Stimulated activated CD4-positive, alpha-beta T cell treated with anti-CD3 and anti-CD28 coated beads, Interleukin-1b, Interleukin-23, amount 100 ng/mL, for 24 hours (primary cell): ENCODE measurements at places on chromosomes 7 and 10.

DNA sequence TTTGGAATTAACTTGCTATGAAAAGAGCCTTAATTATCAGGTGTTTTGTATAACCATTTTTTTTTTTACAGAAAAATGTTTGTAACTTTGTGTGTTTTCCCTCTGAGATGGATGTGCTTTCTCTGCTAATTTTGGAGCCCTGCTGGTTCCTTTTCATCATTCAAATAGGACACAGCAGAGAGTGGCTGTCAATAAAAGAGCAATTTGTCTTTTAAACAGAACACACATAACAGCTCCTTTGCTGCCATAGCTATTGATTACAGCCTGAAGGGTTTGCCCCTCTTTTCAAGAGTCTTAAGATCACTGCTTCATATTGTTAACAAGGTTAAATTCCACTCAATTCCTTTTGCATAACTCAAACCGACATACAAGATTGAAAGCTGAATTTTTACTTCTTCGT is 187.2 kb upstream of the MBL2 start:
- DNase-seq: no peak

DNA sequence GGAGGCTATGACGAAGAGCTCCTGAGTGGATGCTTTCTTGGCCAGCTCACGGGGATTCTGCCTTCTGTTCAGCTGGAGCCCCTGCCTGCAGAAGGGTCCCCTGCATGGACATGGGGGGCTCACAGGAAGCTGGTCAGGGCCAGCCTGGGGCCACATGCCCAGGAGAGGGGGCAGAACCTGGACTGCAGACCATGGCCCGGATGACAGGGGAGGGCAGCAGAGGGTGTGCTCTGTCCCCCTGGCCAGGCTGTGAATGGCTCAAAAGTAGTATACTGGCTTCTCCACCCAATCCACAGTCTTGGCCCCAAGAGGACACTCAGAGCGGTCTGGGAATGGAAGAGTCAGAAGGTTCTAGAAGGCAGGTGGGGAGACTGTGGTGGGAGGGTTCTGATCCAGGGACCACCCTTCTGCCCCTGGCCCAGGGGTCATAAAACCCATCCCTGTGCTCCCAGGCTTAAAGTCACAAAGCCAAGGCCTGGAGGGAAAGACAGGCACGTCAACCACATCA is 40.3 kb downstream of the PPIF start:
- no peak for DNase-seq

- no peak for DNase-seq
These were observed 95.6 kb downstream of the CD36 start for GRCh38 chr7:80734011-80734410.

DNA sequence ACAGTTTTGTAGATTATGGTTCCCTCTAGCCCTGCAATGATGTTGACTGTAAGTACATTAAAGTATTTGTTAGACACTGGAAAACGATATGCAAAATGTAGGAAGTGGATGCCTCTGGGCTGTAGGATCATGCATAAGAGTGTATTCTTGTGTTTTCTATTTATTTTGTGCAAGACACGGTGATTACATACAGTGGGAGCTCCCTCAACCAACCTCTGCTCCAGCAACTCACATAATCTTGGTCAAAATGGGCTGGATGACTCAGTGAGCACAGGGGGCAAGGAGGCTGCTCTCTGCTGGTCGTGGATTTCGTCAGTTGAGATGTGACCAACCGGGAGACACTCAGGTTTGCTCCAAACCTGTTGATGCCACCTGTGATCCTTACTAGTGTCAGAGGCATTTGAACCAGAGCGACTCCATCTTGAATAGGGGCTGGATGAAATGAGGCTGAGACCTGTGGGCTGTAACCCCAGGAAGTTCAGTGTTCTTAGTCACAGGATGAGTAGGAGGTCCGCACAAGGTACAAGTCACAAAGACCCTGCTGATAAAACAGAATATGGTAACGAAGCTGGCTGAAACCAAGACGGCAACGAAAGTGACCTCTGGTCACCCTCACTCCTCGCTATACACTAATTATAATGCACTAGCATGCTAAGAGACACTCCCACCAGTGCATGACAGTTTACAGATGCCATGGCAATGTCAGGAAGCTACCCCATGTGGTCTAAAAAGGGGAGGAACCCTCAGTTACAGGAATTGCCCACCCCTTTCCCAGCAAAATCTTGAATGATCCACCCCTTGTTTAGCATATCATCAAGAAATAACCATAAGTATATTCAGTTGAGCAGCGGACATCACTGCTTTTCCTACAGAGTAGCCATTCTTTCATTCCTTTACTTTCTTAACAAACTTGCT is 56.4 kb upstream of the FAM20C start:
- DNase-seq: no peak

- no peak for DNase-seq
These were observed 250.3 kb downstream of the CNTNAP2 start for GRCh38 chr7:146366938-146367337.

DNA sequence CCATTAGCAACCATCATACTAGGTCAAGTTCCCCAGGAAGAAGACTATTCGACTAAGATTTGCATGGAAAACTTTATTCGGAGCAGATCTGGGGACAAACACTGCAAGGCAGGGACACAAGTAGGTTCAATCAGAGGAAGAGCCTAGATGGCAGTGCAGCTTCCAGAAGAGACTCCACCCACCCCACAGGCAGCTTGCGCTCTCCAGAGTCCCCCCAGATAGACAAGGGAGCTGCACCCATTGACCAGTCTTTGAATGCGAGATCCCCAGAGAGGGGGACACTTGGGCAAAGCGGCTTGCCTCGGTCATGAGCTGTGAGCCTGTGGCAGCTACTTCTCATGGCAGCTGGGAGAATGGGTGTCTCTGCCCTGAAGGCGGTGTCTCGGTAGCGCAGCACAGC is 4.2 kb downstream of the GALNTL5 start:
- DNase-seq: no peak

DNA sequence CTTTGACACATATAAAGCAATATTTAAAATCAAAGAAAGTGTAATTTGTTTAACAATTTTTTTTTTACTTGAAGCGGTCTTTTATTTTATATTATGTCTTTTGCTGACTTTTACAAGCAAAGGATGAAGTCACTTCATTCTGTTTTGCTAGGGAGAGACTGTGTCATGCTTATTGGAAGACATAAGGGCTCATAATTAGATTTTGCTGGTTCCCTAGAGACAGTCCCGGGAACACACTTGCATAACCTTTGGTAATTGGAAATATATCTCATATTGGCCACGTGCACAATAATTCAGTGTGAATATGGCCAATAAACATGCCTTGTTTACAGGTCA is 448 bp upstream of the NET1 start:
- no peak for DNase-seq

- no peak for DNase-seq
These were observed 185.1 kb upstream of the KLF6 start for GRCh38 chr10:3969876-3970666.

- no peak for DNase-seq
These were observed 120.2 kb downstream of the CYP26A1 start for GRCh38 chr10:93193906-93194305.

- DNase-seq: no peak
These were observed 132.3 kb upstream of the BMPER start for GRCh38 chr7:33773053-33773452.

GRCh38 chr10:27100813-27101347 is 586 bp upstream of the ANKRD26 start:
- DNase-seq: no peak

DNA sequence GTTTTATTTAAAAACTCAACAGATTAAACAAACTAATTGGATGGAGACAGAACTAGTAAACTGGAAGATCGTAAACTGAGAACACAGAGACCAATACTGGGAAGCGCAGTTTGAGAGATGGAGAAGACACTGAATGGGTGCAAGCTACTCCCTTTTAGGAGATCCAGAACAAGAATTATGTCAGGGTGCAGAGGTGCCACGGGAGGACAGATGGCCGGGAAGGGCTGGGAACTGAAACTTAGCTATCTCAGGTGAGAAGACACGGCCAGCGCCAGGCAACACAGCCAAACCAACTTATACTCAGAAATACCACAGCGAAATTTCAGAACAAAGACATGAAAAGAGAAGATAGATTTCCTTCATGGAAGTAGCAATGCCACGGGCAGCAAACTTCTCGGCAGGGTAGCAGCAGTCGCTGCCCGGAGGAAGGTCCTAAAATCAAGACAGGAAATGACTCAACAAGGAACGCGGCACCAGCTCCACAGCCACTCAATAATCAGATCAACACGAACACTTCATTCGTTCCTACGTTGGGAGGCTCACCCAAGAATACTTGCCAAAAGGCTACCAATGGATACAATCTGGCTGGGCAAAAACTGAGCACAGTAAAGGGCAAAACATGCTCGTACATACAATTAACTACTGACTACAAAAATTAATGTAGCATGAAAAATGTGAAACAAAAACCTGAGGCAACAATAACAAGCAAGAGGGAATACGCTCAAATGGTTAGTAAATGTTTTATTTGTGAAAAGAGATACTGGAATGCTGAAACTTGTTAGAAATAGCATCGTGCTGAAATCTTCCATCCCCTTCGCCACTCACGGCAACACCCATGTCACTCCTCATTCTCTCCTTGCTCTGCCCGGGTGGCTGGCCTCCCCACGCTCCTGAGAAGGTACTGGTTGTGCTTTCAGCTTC is 2.2 kb upstream of the LRRC27 start:
- no peak for DNase-seq

DNA sequence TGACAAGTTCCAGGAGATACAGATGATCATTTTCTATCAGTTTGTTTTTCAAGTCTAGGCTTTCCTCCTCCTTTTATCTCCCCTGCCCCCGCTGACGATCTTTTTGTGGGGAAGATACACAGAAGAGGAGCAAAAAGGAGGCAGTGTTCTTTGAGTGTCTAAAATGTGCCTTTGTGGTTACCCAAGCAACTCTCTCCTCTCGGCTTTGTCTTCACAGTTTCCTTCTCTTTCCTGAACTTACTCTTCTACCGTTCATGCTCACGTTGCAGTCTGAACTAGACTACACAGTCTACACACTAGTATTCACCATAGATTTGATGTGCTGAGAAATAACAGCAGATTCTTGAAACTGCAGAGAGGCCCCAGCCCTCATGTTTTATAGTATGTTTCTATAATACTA is 23.6 kb downstream of the CEP41 start:
- no peak for DNase-seq

GRCh38 chr10:102963756-102964025 is 45.6 kb downstream of the CNNM2 start:
- DNase-seq: no peak

DNA sequence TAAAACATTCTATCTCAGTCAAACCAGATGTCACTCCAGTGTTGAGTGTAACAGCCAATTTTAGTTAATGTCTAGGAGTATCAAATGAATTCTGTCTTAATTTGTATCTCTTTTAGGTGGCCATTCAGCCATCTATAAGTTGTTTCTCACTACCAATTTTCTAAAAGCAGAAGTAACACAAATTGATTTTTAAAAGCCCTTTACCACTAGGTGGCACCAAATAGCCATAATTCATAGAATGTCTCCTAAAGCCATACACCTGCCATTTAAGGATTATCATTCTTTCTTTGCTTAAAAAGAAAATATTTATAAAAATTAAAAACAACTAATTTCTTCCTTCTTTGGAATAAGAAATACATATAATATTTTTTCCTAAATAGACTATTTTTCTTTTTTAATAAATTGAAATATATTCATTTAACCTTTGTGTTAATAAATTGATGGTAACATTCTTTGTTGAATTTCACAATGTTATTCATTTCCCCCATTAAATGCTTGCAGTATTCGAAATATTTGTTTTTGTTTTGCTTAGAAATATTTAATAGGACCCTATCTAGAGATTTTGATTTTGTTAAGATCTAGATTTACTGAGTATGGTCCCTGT is 107.8 kb upstream of the PPP1R3A start:
- DNase-seq: no peak

DNA sequence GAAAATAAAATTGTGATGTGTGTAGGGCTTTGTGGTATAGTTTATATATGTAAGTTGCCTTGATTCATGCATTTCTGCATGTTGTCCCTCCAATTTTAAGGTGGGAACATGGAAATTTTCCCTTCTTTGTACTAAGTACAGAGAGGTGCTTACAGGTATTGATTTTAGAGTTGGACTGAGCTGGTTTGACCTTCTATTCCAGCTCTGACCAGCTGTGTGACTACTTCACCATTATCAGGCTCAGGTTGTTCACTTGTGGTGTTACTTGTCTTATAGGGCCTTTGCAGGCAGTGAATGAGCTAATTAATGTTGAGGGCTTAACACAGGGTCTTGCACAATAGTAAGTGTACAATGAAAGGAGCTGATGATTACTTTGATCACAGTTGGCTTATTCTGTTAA is 16.3 kb downstream of the ZNF804B start:
- DNase-seq: no peak

- DNase-seq: no peak
These were observed 554.9 kb upstream of the NRP1 start for GRCh38 chr10:33889371-33889770.

GRCh38 chr10:132570771-132571649 is 33.4 kb downstream of the INPP5A start:
- no peak for DNase-seq

DNA sequence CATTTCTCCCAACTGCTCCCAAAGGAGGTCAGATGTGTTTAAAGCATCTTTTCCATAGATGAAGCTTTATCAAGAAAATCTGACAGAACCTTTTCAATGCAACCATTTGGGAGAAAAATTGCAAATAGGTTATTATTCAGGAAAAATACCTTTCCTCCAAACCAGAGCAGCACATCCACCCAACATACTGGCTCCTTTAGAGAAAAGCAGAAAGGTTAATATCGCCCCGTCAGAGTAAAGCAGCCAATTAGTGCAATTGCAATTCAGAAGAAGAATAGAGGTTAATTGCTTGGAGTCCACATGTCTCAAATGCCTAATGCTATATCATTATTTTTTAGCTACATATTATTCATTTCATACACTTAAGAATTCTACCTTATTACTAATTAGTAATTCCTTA is 48.9 kb upstream of the HSPA12A start:
- DNase-seq: no peak

DNA sequence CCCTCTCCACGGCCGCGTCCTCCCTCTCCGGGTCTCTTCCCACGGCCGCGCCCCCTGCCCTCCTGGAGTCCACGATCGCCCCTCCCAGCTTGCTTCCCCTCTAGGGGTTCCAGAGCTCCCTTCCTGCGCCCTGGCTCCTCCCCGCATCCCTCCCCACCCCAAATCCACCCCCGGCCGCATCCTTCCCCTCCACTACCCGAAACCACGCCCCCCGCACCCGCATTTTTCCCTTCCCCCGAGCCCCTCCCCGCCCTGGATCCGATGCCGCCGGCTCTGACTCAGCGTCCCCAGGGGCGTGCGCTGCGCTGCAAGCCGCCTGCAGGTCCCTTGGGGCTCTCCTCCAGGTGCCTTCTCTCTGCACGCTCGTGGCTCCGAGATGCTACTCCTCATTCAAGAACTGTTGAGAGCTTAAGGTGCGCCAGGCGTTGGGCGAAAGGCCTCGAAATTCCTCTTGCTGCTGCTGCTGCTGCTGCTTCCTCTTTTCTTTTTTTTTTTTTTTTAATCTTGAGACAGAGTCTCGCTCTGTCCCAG is 372 bp upstream of the TMEM130 start:
- DNase-seq: peak; percentile 75
